ENCODE measurements at places on chromosomes 11 and 22.
A peak's percentile ranks its signal among the peaks of the same experiment; 100 is the strongest.

DNA sequence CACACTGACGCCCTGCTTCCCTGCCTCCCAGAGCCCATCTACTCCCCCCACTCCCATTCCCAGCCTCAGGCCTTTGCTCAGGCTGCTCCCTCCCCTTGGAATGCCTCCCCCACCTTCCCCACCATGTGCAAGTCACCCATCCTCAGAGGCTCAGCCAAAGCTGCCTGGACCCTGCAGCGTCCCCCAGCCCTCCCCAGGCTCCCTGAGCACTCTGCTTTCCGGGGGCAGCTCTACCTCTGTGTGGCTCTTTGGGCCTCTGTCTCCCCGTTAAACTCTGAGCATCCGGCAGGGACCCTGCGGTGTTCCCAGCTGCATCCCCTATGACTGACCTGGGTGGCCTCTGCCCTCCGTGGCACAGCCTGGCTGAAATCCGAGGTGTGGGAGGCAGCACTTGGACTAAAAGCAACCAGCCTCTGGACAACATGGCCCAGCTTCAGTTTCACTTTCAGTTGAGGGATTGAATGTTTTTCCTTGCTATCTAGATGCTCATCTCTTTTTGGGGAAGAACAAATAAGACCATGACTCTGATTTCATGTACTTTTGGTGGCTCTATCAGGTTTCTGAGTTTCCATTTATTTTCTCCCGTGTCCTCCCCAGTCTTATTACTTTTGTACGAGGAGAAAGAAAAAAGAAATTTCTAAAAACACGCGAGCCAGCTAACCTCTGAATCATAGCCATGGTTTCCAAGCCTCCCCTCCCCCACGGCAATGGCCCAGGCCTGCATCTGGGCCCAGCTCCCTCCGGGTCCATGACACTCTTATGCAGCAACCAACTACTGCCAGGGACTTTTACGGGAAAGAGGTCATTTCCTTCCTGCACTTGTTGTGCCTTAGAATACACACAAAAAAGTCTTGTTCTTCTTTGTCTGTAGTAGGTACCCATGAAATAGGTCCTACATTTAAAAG is 3.8 kb downstream of the APOL3 start:
- H3K27me3 ChIP-seq: no peaks in the 10 kb centered on the region
- peaks cover 55% of the 10 kb centered on the region for H3K4me1 ChIP-seq
- H3K27ac ChIP-seq: peak overlapping the region; percentile 84
- peak; percentile 94 for DNase-seq
- H3K4me3 ChIP-seq: peak overlapping the region; percentile 39

- H3K36me3 ChIP-seq: peaks cover 3% of the 10 kb centered on the region
- peaks cover 40% of the 10 kb centered on the region for H3K4me1 ChIP-seq
- peak overlapping the region; percentile 94 for H3K4me3 ChIP-seq
- peak overlapping the region; percentile 95 for H3K27ac ChIP-seq
- no peaks in the 10 kb centered on the region for H3K27me3 ChIP-seq
- peak; percentile 67 for DNase-seq
Observed at GRCh38 chr22:36386900-36387708, 663 bp downstream of the MYH9 start.

- DNase-seq: no peak
- H3K4me3 ChIP-seq: peak overlapping the region; percentile 68
- H3K36me3 ChIP-seq: no peaks in the 10 kb centered on the region
- peak overlapping the region; percentile 97 for H3K27ac ChIP-seq
- peaks cover 14% of the 10 kb centered on the region for H3K4me1 ChIP-seq
- no peaks in the 10 kb centered on the region for H3K27me3 ChIP-seq
Observed at GRCh38 chr11:108496643-108497256, 1.4 kb downstream of the POGLUT3 start.

DNA sequence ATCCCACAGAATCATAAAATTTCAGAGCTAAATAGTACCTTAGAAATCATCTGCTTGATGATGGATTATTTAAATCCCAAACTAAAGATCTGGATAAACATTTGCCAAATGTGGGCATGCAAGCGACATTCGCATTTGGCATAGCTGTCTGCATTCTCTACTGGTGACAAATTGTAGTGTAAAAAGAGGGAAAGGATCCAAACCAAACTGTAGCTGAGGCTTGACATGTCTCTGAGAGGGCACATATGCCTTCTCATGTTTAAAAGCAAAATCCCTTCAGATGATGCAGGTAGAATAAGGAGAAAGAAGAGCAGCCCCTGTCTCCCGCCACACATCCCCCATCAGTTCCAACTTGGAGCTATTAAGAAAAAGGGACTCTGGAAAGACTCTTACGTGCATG is 257.5 kb upstream of the MTNR1B start:
- H3K36me3 ChIP-seq: no peaks in the 10 kb centered on the region
- H3K4me3 ChIP-seq: no peak overlapping the region
- no peaks in the 10 kb centered on the region for H3K4me1 ChIP-seq
- H3K27ac ChIP-seq: no peak overlapping the region

DNA sequence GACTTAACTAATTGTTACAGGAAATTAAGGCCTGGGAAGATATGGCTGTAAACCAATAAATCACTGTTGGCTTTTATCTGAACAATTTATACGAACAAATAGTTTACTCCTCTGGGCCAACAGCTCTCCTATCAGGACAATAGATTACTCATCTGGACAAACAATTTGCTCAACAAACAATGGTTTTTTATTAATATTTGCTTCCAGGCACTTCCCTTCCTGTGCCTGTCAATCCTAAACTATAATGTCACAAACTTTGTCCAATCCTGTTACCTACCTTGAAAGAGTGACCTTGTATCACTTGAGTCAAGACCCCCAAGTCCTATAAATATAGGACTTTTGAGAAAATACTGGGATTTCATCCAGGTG is 87.6 kb upstream of the OR9Q1 start:
- no peak overlapping the region for H3K4me3 ChIP-seq
- H3K4me1 ChIP-seq: no peaks in the 10 kb centered on the region
- no peak for DNase-seq
- no peaks in the 10 kb centered on the region for H3K27me3 ChIP-seq
- H3K27ac ChIP-seq: no peak overlapping the region
- no peaks in the 10 kb centered on the region for H3K36me3 ChIP-seq

- H3K27me3 ChIP-seq: no peaks in the 10 kb centered on the region
- no peaks in the 10 kb centered on the region for H3K4me1 ChIP-seq
- no peak for DNase-seq
Observed at GRCh38 chr11:133733631-133734030, 111.7 kb downstream of the SPATA19 start.

DNA sequence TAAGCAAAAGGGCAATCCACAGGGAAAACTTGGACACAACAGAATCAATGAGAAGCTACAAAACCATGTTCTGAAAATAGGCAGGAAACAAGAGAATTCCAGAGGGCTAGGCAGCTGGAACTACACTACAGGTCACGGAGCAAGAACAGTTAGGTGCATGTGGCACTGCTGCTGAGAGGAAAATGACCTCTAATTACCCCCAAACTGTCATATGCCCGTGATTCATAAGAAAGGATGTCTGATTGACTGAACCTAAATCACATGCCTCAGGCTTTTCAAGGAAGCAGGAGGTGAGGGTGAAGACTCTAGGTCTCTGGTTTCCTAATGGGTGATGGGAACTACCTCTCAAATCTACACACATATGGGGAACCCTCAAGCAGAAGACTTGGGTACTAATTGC is 17.9 kb upstream of the RRAS2 start:
- H3K4me3 ChIP-seq: no peak overlapping the region
- H3K36me3 ChIP-seq: no peaks in the 10 kb centered on the region
- H3K27me3 ChIP-seq: no peaks in the 10 kb centered on the region
- H3K4me1 ChIP-seq: peaks cover 24% of the 10 kb centered on the region
- DNase-seq: no peak

DNA sequence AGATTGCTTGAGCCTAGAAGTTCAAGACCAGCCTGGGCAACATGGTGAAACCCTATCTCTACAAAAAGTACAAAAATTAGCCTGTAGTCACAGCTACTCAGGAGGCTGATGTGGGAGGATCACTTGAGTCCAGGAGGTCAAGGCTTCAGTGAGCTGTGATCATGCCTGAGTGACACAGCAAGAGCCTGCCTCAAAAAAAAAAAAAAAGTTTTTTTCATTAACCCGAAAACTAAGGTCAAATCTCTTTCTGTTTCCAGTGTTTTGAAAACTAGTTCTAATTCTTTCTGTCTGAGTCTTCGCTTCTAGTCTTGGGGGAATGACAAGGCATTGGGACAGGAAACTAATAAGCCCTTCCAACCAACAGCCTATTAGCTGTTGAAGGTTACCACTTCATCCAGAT is 57.6 kb downstream of the LIF start:
- peaks cover 10% of the 10 kb centered on the region for H3K27me3 ChIP-seq
- DNase-seq: no peak
- H3K36me3 ChIP-seq: no peaks in the 10 kb centered on the region
- H3K4me1 ChIP-seq: no peaks in the 10 kb centered on the region
- H3K4me3 ChIP-seq: no peak overlapping the region
- H3K27ac ChIP-seq: no peak overlapping the region

- H3K4me3 ChIP-seq: no peak overlapping the region
- no peak overlapping the region for H3K27ac ChIP-seq
- DNase-seq: no peak
- H3K4me1 ChIP-seq: no peaks in the 10 kb centered on the region
- no peaks in the 10 kb centered on the region for H3K36me3 ChIP-seq
Observed at GRCh38 chr11:91587131-91587530, 637.5 kb upstream of the FAT3 start.

DNA sequence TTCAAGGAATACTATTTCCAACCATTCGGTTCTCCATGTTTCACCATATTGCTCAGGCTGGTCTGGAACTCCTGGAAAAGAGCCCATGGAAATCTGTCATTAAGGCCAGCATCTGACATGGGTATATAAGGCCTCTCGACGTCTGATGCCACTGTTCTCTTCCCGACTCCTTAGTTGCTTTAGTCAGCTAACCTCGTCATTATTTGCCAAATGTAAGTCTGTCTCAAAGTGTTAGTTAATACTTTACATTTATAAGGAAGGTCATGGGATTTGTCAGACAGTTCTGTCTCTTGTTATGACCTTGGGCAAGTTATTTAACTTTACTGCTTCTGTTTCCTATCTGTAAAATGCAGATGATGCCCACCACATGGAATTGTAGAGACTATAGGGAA is 1.6 kb downstream of the MRPL48 start:
- H3K27ac ChIP-seq: peak overlapping the region; percentile 76
- no peaks in the 10 kb centered on the region for H3K27me3 ChIP-seq
- no peak for DNase-seq
- H3K36me3 ChIP-seq: no peaks in the 10 kb centered on the region

GRCh38 chr11:67468456-67468758 is 644 bp downstream of the TMEM134 start:
- H3K4me1 ChIP-seq: peaks cover 48% of the 10 kb centered on the region
- no peaks in the 10 kb centered on the region for H3K27me3 ChIP-seq
- peak overlapping the region; percentile 95 for H3K27ac ChIP-seq
- DNase-seq: no peak

Data from tibial artery (tissue), 4 donors.